Heart left ventricle (tissue), 16 donors: ENCODE measurements at places on chromosomes 4 and X. TPM values are rescaled to one million over a fixed set of nuclear protein-coding genes. Genes with fewer than 3 reads are reported as not detected.

Gene SPINK2
- polyA plus RNA-seq, result not detected

Gene HS6ST2
- polyA plus RNA-seq, result not detected

Gene MXD4
- polyA plus RNA-seq, result 55.5 TPM

Gene TMEM255A
- 0.15 TPM for polyA plus RNA-seq

Gene CXCL13
- not detected for polyA plus RNA-seq

Gene HS3ST1
- 0.30 TPM for polyA plus RNA-seq

Gene ARMCX2
- polyA plus RNA-seq, result 14.0 TPM

Gene PCDH7
- polyA plus RNA-seq, result 39.8 TPM

Gene MAGEA9B
- polyA plus RNA-seq, result not detected

Gene CXCL11
- polyA plus RNA-seq, result 0.06 TPM

Gene MAGEA2B
- not detected for polyA plus RNA-seq

Gene OTC
- 0.08 TPM for polyA plus RNA-seq

Gene TEX13D
- not detected for polyA plus RNA-seq

Gene TBX22
- polyA plus RNA-seq, result not detected

Gene AIMP1
- 22.5 TPM for polyA plus RNA-seq

Gene EFHC2
- polyA plus RNA-seq, result 7.5 TPM

Gene ACE2
- polyA plus RNA-seq, result 5.0 TPM

Gene TBL1X
- 2.4 TPM for polyA plus RNA-seq

Gene PRRG3
- 0.61 TPM for polyA plus RNA-seq

Gene PPP1R2C
- polyA plus RNA-seq, result not detected

Gene EPGN
- not detected for polyA plus RNA-seq

Gene C4orf50
- polyA plus RNA-seq, result not detected

Gene KIF4A
- not detected for polyA plus RNA-seq

Gene NAT8L
- polyA plus RNA-seq, result 0.30 TPM

Gene RHOXF2
- polyA plus RNA-seq, result not detected

Gene FGFR3
- polyA plus RNA-seq, result 2.8 TPM

Gene LUZP4
- not detected for polyA plus RNA-seq
